NCI-H1436 treated with DMSO at 0.1 percent for 48 hours (cell line): ENCODE measurements at places on chromosomes 5 and 9.

DNA sequence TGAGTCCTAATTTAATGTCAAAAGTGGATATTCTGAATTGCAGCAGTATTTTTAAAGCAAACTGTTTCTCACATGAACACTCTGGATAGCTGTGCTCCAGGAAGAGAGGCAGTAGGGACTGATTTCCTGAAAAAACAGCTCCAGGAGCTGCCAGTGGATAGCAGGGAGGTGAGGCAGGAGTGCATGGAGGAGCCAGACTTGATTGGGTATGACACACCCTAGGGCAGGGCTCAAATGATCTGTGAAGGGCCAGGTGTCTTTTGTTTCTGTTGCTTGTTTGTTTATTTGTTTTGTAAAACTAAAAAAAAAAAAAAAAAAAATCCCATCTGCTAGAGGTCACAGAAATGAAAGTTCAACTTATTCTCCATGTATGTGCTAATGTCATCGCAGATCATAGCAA lies 83.4 kb downstream of the ADRB2 start:
- DNase-seq = no peak

- no peak for DNase-seq
These were observed 161.5 kb downstream of the CEP120 start for GRCh38 chr5:123261752-123262151.

DNA sequence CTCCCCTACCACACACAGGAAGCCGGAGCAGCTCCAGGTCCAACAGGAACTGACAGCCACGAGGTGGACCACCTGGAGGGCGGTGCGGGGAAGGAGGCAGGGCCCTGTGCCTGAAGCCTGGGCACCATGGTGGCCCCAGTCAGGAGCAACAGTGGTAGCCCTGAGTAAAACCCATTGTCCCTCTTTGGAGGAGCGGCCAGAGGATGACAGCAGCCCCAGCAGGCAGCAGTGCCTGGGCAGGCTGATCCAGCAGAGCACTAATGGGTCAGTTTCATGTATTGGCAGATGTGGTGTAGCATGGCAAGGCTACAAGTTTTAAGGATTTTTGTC lies 47.7 kb upstream of the GARNL3 start:
- DNase-seq = no peak

DNA sequence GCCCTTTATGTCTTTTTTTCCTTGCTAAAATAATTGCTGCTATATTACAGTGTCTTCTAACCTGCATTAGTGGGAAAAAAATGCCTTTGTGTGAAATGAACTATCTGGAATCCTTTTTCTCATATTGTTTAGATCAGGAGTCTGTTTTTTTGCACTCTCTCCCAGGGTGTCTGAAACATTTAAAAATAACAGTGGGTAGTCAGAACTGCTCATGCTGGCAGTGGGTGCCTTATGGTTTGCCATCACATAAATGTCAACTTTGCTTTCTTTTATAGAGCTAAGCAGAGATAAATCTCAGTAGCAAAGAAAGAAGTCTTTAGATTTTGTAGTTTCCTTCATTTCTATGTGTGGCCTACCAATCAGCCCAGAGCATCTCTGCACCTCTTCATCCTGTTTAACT lies 347.8 kb upstream of the RGMB start:
- DNase-seq = no peak

DNA sequence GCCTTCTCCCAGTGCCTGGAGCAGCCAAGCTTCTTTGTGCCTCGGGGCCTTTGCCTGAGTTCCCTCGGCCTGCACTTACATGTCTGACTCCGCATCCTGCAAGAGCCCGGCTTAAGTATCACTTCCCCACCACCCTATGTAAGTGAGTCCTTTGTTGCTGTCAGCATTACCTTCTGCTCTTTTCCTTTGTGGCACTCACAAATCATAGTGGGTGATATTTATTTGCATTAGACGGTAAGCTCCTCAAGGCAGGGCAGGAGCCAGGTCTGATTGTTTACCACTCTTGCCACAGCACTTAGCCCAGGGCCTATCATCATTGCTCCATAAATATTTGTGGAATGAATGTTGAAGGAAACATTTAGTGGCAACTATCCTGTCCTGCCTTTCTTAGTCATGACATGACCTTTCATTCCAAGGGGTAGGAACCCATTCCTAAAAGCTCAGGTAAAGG lies 4.8 kb downstream of the GM2A start:
- no peak for DNase-seq

DNA sequence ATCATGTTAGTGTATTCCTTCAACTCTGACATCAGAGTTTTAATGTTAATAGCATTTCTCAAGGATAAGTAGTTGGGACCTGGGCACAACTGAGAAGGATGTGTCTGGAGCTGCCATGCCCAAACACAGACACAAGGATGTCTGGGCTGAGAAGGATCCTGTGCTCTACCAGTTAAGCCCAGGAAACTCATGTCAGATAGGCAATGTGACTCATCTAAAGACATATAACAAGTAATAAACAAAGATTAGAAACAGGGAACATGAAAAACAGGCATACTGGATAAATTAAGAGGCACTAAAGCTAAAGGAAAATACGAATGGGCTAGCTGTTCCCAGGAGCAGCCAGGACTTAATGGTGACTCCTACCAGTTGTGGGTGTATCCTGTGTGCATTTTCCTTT lies 9.1 kb upstream of the EGFLAM start:
- no peak for DNase-seq

DNA sequence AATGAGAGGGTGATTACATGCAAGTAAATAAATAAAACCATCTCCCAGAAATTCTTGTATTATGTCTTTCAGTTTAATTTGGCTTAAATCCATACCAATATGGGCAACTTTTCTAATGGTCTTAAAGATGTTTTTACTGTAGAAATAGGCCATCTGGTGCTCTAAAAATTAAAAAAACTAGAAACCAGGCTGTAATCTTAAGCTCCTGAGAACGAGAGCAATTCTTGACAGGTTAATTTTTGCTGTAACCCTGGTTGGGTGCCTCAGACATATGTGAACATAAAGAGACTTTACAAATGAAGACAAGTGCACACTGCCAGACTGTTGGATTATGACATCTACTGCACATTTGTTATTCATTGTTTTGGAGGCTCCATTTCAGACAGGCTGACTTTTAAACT lies 246.8 kb upstream of the DAB2 start:
- no peak for DNase-seq

DNA sequence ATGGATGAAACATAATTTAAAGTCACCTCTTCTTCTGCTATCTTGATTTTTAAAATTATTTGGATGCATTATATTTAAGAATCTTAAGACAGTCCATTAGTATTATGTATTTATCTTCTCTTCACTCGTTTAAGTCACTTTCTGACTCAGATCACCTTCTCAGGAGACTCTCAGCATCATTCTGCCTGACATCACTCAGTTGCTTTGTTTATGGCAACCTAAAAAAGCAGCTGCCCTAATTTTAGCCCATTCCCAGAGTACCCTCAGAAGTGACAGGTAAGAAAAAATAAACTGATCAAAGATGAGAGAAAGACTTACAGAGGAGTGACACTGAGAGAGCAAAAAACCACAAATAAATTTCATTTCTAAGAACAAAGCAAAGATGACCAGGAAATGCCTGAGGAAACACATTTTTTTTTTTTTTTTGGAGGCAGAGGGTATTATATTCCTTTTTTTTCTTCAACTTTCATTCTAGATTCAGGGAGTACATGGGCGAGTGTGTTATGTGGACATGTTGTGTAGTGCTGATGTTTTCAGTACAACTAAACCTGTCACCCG lies 140.5 kb downstream of the MUSK start:
- no peak for DNase-seq

DNA sequence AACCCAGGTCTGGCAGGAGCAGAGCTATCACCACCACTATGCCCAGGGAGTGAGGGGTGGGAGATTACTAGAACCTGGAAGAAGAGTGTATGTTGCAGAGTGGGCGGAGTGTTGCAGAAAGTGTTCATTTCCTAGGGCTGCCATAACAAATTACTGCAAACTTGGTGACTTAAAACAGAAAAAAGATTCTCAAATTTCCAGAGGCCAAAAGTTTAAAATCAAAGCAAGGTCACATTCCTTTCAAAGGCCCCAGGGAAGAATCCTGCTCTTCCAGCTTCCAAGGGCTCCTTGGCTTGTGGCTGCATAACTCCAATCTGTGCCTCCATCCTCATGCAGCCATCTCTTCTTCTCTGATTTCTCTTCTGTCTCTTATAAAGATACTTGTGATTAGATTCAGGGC lies 30.6 kb upstream of the SPINK4 start:
- no peak for DNase-seq

DNA sequence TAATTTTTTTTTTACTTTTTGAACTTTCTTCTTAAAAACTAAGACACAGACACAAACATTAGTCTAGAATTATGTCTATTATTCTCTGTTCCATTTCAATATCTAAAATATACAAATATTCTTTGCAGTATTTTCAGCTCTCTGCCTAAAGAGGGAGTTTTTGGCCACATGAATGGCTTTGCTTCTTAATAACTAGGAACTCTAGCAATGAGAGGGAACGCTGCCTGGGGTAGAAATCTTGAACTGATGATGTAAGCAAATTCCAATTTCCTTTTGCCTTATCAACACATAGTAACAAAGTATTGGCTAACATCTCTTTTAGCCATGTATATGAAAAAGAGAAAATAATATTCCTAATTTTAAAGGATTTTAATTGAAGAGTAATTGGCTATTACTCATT lies 51.9 kb downstream of the SLC25A46 start:
- DNase-seq = no peak

DNA sequence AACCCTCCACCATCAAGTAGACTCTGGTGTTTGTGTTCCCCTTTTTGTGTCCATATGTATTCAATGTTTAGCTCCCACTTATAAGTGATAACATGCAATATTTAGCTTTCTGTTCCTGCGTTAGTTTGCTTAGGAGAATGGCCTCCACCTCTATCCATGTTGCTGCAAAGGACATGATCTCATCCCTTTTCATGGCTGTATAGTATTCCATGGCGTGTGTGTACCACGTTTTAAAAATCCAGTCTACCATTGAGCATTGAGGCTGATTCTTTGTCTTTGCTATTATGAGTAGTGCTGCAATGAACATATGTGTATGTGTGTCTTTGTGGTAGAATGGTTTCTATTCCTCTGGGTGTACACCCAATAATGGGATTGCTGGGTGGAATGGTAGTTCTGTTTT lies 140.1 kb downstream of the BASP1 start:
- no peak for DNase-seq

DNA sequence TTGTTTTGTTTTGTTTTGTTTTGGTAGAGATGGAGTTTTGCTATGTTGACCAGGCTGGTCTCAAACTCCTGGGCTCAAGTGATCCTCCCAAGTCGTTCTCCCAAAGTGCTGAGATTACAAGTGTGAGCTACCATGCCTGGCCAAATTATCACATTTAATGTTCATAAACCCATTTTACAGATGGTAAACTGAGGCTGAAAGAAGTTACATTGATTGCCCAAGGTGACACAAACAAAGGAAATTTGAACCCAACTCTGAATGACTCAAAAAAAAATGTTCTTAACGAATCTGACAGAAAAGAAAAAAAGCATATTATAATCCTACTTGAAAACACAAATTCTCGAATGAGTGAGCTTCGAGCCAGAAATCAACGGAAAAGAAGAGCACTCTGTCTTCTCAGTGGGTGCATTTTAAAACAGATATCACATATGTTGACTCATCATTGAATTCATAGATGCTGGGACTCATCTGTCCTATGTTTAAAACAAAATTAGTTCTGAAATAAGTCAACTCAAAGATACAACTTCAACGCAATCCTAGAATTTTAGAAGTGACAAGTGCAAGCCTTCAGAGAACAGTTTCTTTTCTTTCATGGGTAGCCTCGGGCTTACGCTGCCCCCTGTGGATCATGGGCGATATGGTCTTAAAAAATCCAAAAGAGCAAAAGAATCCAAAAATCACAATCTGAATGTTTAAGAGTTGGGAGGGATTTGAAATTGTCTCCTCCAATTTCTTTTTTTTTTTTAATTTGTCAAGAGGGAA lies 28.4 kb downstream of the TIMD4 start:
- DNase-seq = no peak

- no peak for DNase-seq
These were observed 1217.3 kb downstream of the MAT2B start for GRCh38 chr5:164722702-164723101.

DNA sequence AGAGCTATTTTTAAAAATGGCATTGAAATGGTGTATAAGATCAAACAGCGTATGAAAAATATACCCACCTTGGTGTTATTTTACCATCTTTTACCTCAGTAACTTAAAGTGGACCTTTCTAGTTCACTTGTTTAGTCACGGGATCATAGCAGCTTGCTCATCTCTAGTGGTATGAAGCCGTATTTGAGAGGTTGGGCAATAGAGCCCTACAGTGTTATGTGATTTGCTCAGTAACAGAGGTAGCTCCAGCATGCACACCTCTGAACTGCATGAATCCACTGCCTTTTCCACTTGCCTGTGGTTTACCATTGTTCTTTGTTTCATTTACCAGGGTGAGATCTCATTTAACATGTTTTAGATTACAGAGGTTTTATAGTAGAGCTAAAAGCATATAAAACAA lies 134.4 kb downstream of the ATG10 start:
- DNase-seq = no peak

DNA sequence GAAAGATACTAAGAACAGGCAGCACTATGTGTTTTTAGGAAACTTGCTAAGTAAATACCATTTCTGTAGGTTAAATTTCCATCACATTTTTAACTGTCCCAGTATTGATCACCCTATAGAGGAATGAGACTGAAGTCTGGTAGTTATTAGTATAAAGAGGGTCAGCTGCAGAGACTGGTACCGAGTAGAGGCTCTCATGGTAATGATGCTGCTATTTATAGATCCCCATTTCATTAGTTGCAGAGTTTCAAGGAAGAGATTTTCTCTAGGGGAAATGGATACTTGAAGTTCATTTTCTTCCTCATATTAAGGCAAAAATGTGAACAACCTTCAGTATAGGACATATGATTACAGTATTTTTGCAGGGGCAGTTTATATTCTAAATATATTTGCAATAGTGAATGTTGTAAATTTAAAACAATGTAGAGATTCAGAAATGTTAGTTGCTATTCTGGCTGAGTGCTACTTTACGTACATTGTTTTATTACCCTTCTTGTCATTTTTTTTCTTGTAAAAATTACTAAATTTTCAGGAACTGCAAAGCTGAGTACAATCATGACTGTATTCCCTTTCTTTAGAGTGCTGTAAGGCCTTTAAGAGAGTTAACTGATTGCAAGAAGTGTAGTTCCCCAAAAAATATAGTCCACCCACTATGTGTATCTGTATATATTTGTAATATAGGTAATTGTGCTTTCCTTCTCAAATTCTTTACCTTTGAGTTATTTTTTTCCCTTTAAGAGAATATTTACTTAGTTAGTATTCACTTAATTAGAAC lies 14.7 kb downstream of the PBX3 start:
- no peak for DNase-seq
